ENCODE measurements at places on chromosomes 6 and 20. TPM values are rescaled to one million over a fixed set of nuclear protein-coding genes. Genes with fewer than 3 reads are reported as not detected.
A peak's percentile ranks its signal among the peaks of the same experiment; 100 is the strongest.

GRCh38 chr20:44603327-44603726, 20.9 kb downstream of the PKIG start:
- DNase-seq, result no peak

FILIP1 gene
- 0.21 TPM for total RNA-seq

DNA sequence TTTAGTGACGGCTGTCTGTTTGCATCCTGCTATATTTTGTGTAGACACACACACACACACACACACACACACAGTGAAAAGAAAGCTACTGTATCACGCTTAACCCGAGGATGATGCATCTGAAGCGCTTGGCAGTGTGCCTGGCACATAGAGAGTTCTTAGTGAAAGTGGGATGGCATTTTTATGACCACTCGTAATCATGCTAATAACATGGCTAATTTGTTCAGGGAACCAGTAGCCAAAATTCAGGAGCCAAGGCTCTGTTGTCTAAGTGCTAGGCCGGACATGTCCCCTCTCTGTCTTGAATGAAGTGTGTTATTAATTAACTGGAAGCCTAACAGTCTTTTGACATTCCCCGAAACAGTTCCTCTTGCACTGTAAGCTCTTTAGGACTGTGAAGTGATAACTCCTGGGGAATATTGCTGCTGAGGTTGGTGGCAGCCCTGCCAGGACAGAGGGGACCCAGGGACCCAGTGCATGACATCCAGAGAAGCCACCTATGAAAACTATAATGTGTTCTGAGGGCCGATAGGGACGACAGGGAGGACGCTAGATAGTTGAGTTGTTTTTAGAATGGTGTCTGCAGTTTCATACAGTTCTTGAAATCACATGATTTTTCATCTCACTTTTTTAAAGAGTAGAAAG, 45.0 kb upstream of the IRF4 start:
- no peak for DNase-seq

DNA sequence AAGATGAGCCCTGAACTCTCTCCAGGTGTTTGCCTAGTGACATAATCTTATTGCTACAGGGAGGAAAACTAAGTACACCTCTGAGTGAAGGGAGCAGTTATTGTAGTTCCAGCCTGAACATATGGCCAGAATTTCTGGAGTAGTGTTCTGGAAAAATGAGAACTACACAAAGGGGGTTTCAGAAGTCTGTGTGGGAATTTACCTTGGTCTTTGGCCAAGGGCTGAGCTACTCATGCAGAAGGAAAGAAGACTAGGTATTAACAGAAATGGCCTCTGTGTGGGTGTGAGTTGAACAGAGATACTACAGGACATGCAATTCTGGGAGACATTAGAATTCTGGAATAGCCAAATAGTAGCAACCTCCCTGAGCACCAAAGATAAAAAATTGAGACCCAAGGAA, 1009.7 kb upstream of the GJE1 start:
- DNase-seq, result no peak

DNA sequence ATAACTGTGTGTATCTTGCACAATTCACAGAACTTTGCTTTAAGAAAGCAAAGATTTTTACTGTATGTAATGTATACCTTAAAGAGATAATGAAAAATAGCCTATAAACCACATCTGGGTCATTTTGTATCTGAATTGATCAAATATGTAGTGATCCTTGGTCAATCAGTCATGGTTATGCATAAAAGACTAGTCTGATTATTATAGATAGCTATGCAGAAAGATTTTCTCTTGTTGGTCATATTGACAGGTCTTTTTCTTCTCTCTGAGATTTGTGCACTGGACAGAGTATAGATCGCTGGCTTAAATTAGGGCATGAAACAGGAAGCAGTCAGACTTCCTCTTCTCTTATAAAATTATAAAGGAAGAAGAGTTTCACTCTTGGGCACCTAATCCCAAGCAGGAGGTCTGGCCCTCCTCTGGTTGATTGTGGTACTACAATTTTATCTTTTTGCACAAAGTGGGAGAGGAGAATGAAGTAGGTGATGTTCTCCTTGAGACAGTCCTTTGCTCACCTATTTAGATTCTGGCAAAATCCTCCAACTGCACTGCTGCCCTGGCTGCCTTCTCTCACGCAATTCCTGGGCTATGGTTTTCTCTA, 380.9 kb upstream of the RGS17 start:
- no peak for DNase-seq

DOP1A gene
- 17.0 TPM for total RNA-seq

DNA sequence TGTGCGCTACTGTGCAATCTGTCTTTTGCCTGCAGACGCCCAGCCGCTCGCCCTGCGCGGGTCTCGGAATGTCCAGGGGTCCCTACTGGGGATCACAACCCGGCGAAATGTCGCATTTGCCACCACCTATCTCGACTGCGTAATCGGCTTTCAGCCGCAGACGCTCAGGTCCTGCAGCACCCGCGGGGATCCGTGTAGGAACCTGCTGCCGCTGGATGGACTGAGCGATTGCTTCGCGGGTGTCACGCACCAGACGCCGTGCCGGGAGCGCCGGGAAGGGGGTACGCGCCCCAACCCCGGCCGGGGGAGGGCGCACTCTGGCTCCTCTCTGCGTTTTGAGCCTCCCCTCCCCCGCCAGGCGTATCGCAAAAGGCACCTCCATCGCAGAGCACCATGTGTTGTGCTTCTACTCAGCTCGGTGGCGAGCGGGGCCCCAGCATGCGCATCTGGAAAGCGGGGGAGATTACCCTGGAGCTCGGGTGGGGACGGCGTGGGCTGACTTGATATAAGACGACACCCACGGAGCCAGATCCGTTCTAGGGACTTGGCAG, 747 bp upstream of the PTPRA start:
- DNase-seq, result no peak

- DNase-seq, result no peak
Measured at GRCh38 chr6:170201361-170201760, 89.5 kb downstream of the DLL1 start.

CLPSL1 gene
- not detected for total RNA-seq

- DNase-seq, result no peak
Measured at GRCh38 chr6:15966000-15966520, 162.8 kb upstream of the MYLIP start.

- no peak for DNase-seq
Measured at GRCh38 chr6:150866991-150867501, 1.5 kb downstream of the MTHFD1L start.

- peak; percentile 10 for DNase-seq
Measured at GRCh38 chr20:52150440-52151258, 40.9 kb downstream of the ZFP64 start.

GRCh38 chr20:10381477-10381876, 52.5 kb downstream of the MKKS start:
- no peak for DNase-seq

DNA sequence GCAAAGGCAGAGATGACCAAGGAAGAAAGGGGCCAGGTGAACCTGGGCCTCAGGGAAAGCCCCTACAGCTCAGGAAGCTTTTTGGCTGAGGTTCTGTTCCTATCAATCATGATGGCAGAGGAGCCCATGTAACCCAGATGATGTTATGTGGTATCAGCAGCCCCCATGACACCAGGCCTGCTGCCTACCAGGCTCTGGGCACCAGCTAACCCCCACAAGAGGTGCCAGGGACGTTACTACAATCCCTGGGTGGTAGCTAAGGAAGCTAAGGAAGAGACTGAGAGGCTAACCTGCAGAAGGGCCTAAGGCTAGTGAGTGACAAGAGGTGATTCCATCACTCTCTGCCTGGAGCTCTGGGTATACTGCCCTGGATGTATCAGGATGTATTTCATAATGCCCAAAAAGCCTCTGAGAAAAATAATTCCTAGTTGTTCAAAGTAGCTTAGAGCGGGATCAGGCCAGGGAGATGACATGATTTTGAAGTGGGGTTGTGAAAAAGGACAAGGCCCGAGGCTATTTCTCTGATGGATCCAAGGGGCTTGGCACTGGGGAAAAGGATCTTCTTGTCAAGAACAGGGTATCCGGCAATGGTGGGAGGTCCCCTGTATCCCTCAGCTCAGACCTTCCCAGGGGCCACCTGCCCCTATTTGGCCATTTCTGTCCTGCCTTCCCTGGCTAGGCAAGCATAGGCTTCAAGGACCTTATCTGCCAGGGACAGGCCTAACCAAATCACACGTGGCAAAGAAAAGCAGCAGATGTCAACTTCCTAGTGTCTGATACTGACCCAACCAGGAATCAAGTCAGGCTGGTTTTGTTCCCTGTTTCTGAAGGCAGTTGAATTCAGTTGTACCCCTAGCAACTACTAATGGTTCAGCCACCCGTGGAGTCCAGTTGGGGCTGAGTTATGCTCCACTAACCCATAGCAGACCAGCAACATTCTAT, 41.3 kb downstream of the PANK2 start:
- DNase-seq, result peak; percentile 26

GRCh38 chr20:1790386-1790785, 104.8 kb upstream of the SIRPA start:
- no peak for DNase-seq

Data from kidney epithelial cell (primary cell).